ENCODE measurements at places on chromosomes 7 and 10.

DNA sequence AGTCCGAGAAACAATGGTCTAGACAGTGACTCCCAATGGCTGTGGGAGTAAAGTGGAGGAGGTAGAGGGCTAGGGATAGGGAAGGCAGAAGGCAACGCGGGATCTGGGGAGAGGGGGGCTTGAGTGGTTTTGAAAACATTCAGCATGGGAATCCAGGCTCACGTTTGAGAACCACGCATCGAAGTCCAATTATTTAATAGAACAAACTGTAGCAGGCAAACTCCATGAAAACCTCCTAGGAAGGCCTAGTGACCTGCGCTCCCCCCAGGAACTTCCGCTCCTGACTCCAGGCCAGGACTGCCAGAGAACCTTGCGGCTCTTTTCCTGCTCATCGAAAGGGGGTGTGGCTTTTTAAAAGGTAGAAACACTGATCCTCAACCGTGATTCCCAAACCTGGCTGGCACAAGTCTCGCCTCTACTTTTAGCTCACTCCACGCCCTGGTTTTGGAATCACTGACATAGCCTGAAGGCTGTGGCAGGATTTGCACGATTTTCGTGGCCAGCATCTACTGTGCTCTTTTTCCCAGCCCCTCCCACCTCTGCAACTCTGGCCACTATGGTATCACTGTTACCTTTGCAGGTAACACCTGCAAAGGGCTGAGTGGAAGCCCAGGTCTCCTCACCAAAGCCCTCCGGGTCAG, 43.4 kb downstream of the MYOF start:
- no peak for DNase-seq

GRCh38 chr10:29973921-29974320, 85.5 kb downstream of the JCAD start:
- DNase-seq, result no peak

GRCh38 chr7:150976529-150977381, 1.4 kb downstream of the KCNH2 start:
- no peak for DNase-seq

DNA sequence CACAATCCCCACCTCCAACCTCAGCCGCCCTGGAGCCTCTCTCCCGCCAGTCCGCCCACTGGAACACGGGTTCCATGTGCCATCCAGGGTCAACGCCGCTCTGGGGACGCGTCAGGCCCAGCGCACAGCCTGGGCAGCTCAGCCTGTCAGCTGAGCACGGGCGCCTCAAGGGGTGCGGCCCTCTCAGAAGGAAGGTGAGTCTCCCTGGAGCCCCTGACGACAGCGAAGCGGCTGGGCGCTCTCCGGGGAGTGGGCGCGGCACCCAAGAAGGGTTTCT, 1.2 kb upstream of the SLC18A3 start:
- DNase-seq, result no peak

- DNase-seq, result no peak
Observed at GRCh38 chr7:78134256-78134655, 335.7 kb downstream of the PHTF2 start.

DNA sequence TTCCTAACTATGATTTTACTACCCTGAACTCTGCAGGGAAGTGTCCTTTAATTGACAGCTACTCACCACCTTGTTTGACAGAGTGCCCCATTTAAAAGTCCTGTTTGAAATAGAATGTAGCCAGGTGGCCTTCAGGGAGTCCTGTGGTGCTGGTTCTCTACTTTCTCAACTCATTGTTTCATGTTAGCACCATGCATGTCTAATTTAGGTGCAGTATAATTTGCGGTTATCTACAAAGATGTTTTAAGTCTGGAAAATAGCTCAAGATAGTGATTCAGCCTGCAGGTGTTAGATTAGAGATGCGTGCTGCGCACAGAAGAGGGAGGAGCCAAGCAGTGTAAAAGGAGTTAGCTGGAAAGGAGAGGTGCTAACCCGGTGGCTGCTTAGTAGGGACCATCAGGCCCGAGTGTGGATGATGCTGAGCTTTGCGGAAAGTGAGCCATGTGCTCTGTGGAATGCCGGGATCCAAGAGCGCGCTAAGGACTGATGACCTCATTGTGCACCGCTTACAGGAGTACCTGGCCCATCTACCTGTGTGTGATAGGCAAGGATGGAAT, 1.2 kb downstream of the CCM2 start:
- peak; percentile 64 for DNase-seq

DNA sequence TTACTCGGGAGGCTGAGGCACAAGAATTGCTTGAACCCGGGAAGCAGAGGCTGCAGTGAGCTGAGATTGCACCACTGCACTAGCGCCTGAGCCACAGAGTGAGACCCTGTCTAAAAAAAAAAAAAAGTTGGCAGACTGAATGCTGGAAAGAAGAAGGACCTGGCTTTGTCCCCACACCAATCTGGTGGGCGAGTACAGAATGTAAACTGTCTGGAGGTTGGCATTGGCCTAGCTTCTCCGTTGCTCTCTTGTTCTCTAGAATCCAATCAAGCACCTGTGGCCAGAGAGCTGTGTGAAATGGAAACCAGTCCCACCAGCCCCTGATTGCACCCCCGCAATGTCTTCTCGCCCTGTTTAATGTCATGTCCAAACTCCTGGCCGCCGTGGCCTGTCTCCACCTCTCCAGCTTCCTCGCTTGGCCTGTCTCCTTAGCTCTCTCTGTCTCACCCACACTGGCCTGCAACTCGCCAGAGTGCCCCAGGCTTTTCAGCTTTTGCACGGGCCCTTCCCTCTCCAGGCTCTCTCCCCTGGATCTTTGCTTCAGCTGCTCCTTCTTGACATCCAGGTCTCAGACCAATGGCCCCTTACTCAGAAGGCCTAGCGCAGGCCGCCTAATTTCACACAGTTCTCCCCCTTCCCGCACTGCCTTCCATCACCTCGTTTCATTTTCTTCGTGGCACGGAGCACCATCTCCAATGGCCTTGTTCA, 670 bp upstream of the AGK start:
- DNase-seq, result peak; percentile 2

DNA sequence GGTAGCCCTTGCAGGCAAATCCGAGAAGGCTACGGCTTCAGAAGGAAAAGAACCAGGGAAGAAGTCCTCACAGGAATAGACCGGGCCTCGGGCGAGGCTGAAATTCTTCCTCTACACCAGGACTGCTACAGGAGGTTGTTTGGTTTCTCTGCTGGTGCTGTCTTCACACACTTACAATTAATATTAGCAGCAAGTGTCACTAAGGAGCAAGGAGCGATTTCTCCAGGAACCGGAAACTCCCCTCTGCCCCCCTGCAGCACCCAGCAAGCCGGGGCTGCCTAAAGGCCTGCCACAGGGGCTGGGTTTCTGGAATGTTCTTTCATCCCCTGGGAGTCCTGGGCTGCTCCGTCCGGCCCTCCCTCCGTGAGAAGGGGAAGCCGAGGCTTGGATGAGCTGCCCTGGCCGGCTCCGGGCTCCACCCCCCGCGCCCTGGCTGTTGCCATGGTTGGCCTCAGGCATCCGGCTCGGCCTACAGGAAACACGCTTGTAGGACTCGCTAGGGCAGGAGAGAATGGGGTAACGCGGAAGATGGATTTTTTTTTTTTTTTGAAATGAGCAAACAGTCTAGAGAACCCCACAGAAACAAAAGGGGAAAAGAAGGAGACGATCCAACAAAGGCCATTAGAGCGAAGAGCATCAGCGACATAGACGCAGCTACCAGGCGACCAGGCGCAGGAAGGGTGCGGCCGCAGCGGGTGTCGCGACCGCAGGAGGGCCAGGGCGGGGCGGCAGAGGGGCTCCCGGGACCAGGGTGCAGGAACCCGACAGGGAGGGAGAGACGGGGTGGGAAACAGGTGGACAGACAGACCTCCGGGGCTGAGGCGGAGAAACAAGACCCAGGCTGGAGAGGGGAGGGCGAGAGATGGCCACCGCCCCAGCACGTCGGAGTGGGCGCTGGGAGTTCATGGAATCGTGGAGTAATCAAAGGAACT, 33.0 kb downstream of the EN2 start:
- no peak for DNase-seq

- DNase-seq, result peak; percentile 58
Observed at GRCh38 chr10:97713826-97714400, 383 bp downstream of the MARVELD1 start.

- DNase-seq, result no peak
Observed at GRCh38 chr7:17773289-17773626, 167.0 kb downstream of the SNX13 start.

Data from activated CD4-positive, alpha-beta T cell treated with anti-CD3 and anti-CD28 coated beads, Interleukin-2, amount 50 U/mL, for 1 hour (primary cell).